ENCODE measurements at places on chromosomes 4 and X.

- DNase-seq: no peak
These were observed 23.9 kb downstream of the NFKB1 start for GRCh38 chr4:102525097-102525496.

DNA sequence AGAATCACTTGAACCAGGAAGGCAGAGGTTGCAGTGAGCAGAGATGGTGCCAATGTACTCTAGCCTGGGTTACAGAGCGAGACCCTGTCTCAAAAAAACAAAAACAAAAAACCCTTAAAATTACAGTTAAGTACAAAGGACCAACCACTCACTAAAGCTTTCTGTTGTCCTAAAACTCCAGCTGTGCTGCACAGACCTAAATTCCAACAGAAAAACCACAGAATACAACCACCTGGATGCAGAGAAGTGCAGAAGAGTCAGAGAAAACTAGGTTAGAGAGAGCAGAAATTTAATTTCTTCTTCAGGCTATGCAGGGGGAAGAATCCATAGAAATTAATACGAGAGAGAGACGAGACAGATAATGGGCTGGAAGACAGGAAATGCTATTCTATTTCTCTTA lies 376.8 kb upstream of the CXorf51A start:
- no peak for DNase-seq

DNA sequence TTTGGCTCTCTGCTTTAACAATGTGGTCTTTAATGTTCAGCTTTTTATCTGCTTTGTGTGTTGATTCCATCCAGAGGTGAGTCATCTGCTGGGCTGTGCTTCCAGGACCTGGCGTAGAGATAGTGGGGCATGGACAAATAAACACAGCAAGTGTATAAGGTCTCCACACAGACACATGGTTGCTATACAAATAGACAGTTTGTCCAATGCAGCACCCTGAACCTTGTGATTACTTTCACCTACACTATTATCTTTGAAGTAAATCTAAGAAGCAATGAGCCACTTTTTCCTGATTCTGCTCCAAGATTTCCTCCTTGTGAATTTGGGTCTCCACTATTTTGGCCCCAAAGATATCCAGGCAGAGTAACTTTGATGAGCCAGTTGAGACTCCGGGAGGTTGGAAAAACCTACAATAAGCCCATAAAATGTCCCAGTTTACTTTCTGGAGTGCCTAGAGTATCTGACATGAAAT lies 12.1 kb downstream of the PPARGC1A start:
- DNase-seq: no peak

GRCh38 chrX:129980001-129980401 lies 2.4 kb upstream of the BCORL1 start:
- no peak for DNase-seq

- DNase-seq: no peak
These were observed 212.4 kb upstream of the GRID2 start for GRCh38 chr4:92091335-92091734.

DNA sequence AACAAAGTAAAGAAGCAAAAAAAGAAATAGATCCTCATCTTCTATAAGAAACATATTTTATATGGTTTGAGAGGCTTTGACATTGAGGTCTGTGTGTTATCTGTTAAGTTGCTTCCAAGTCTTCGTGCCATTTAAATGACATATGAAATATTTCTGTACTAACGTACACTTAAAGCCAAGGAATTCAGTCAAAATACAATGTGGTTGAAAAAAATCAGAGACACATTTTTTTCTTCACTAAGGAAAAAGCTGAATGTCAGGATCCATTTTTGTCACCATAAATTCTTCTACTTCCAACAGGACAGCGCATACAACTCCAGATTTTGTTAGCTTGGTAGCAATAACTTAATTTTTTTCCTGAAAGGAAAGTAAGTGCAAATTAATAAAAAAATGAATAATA lies 168.5 kb downstream of the FAT4 start:
- DNase-seq: no peak

DNA sequence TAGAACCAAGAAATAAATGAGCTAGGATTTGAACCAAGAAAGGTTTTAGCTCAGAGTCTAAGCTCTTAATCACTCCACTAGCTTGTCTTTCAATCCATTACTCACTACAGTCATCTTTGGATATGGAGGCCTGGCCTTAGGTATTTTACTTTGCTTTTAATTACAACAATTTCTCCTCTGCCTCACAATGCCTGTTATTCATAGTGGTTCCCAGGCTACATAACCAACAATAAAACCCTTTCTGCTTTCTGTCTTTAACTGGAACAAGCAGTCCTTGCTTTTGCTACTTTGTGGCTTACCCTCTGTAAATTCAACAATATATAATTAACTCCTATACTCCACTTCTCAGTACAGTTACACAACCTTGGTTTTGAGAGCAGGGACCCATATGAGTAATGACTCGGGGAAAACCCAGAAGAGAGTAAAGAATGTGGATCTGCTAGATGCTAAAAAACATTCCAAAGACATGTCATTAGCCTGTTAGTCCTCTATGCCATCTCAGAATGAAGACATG lies 94.7 kb upstream of the NAP1L5 start:
- DNase-seq: no peak

DNA sequence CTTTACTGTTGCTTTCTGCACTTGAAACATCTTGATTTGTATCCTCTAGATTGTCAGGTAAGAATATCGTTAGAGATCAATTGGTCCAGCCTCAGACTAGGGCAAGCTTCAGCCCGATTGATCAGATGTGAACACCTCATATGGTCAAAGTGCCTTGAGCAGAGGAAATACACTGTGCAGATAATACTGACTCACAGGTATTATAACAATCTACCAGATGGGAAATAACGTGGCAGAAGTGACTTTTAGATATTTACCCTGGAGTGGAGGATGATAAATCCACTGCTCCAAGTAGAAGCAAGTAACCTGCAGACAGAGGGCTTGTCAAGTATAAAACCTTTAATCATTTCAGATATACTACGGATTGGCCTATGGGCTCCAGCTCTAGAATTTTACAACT lies 17.9 kb downstream of the VEGFC start:
- no peak for DNase-seq

DNA sequence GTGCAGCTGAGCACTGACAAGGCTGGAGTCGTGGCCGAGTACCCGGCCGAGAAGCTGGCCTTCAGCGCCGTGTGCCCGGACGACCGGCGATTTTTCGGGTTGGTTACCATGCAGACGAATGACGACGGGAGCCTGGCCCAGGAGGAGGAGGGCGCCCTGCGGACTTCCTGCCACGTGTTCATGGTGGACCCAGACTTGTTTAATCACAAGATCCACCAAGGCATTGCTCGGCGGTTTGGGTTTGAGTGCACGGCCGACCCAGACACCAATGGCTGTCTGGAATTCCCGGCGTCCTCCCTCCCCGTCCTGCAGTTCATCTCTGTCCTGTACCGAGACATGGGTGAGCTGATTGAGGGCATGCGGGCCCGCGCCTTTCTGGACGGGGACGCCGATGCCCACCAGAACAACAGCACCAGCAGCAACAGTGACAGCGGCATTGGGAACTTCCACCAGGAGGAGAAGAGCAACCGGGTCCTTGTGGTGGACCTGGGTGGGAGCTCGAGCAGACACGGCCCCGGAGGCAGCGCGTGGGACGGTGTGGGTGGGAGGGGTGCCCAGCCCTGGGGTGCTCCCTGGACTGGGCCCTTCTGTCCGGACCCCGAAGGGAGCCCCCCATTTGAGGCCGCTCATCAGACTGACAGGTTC lies 24.3 kb downstream of the RGS12 start:
- DNase-seq: no peak

DNA sequence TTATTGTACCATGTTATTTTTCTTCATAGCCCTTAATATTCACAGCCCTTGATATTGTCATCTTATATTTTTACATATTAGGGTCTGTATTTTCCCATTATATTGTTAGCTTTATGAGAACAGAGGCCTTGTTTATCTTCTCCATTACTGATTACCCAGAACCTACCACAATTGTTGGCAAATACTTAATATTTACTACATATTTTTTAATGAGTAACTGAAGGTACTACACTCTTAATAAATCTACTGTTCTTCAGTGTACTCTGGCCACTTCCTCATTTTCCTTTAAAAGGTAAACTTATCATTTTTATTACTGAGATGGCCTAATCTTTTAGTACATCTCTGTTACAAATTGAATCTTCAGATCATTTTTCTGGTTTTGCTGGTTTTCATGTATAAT lies 133.5 kb downstream of the COL4A5 start:
- DNase-seq: no peak

- no peak for DNase-seq
These were observed 615.0 kb downstream of the TMA16 start for GRCh38 chr4:164109503-164109902.

DNA sequence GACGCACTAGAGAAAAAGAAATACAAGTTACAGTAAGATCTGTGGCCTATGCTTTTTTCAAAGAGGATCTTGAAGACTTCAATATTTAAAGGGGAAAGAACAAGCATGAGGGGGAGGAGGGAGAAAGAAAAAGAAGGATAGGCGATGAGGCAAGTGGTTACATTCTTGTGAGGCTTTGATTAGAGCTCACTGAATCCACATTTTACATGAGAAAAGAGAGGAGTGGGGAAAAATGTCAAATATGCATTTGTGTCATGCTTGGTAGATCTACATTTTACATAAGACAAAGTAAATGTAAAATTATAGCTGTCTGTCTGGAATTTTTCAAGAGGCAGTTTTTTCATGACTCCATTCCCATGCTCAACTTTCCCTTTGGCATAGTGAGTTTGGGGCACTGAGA lies 965.9 kb downstream of the FSTL5 start:
- DNase-seq: no peak

GRCh38 chr4:8050555-8051206 lies 107.9 kb downstream of the ABLIM2 start:
- no peak for DNase-seq

GRCh38 chrX:138928737-138929459 lies 217.4 kb upstream of the FGF13 start:
- DNase-seq: no peak

GRCh38 chr4:120830204-120830603 lies 92.3 kb downstream of the PRDM5 start:
- no peak for DNase-seq

GRCh38 chr4:10701161-10701560 lies 16.6 kb upstream of the CLNK start:
- no peak for DNase-seq

DNA sequence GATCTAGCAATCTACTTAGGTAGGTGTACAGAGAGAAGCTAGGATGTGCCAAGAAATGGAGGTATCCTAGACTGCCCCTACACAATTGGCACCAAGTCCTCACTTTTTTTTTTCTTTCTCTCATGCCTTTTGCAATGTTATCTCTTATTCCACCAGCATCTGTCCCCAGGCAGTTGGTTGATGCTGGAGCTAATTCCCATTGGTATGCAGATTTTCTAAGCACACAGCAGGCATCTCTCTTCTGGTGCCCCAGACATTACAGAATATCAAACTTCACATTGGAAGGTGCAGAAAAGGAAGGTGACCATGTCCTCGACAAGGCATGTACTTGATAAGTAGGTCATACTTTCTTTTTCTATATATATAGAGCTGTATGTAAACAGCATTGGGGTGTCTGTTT lies 21.6 kb downstream of the LUZP4 start:
- no peak for DNase-seq

- no peak for DNase-seq
These were observed 146.0 kb upstream of the FRMPD4 start for GRCh38 chrX:11992271-11992670.

- DNase-seq: no peak
These were observed 20.8 kb downstream of the LIN54 start for GRCh38 chr4:82989575-82990429.

GRCh38 chr4:52250154-52250553 lies 199.1 kb downstream of the SPATA18 start:
- DNase-seq: no peak

DNA sequence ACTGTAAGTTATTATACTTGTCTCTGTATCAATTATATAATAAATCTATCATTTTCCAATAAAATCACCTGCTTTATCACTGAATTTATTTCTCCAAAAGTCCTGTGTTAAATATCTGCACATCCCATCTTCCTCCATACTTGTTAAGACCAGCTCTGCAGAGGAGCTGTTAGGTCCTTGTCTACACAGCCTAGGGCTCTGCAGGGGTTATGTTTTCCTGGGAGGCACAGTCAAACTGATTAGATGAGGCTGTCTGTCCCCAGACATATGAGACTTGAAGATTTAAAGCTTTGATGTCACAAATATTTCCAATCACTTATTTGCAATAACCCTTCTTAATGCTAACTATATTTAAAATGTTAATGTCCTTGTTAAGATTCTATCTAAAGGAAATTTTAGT lies 446.8 kb downstream of the TRAM1L1 start:
- DNase-seq: no peak

DNA sequence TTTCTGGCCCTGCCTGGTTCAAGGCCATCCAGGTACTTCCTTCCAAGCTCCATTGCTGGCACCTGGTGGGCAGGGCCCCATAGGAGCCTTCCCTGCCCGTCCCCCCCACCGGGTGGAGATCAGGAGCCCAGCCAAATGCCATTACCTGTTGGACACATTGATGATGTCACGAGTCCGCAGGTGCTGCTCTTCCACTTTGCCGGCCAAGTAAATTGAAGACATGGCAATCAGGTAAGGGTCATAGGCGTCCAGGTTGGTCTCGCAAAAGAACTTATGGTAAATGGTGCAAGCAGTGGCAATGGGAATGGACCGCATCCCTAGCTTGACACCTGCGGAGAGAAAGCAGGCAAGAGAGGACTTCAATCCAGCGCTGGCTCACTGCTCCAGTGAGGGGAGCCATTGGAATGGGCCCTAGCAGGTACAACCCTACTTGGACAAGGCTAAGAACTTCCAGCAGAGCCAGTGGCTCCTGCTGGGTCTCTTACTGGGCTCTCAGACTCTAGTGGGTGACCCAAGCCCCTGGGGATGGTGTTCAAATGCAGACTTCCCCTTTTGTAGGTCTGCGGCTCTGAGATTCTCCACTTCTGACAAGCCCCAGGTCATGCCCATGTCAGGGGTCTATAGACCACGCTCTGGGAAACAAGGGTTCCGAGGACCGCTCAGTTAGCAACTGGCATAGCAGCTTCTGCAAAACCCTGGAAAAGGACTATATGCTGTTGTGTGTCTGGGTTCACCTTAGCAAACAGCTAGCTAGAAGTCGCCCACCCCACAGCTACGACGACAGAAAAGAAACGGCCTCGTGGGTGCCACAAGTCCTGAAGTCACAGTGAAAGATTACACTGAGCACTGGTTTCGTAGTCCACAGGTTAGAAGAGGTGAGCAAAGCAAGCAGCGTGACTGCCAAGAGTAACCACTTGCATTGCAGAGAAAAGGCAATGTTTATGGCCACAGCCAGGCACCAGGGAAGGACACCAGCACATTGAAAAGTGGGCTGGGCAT lies 2.8 kb downstream of the CCNQ start:
- no peak for DNase-seq
